NCI-H2029 treated with DMSO at 0.1 percent for 48 hours (cell line): ENCODE measurements at places on chromosomes 5 and 9.

DNA sequence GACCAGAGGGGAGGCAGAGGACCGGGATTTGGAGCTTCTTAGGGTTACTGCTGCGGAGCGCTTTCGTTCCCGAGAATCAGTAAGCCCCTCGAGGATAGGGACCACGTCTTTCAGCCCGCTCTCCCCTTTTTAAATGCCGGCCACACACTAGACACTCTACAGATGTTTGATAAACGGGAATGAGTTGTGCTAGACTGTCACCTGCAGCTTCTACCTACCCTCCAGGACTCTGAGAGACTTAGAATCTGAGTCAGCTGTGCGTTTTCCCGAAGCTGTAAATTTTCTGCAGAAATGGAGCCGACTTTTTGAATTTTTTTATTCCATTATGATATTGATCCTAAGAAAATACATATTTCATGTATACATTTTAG lies 670 bp downstream of the CCDC171 start:
- no peak for DNase-seq

GRCh38 chr5:122978068-122978467 lies 58.5 kb downstream of the PPIC start:
- DNase-seq, result no peak

DNA sequence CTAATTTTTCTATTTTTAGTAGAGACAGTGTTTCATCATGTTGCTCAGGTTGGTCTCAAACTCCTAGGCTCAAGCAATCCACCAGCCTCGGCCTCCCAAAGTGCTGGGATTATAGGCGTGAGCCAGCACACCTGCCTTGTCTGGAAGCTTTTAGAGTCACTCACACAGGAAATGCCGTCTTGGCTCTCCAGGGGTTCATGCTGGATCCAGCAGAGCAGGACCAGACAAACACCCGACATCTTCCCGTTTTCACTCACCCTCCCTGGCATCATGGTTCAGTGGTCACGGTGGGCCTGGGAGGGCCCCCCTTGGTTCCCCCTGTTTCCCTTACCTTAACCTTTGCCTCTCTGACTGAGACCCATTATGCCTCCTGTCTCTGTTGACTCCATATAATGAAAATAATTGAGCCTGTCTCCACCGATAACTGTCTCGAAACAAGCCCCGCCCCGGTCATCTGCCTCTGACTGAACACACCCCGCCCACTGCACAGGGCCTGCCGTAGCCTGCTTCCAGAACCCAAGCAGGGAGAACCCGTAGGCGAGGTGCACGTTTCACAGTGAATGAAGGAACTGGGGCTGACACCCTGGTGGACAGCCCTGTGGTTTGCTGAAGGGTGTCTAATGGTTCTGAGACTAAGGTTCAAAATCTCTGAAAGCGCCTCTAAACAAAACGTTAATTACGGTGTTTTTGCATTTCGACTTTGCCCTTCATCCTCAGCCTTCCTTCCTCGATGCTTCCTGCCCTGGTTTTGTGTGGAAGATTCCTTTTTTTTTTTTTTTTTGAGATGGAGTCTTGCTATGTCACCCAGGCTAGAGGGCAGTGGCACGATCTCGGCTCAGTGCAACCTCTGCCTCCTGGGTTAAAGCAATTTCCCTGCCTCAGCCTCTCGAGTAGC lies 39.7 kb upstream of the SPRY4 start:
- DNase-seq, result no peak

- DNase-seq, result no peak
Measured at GRCh38 chr5:158514319-158514985, 585.3 kb downstream of the EBF1 start.

- DNase-seq, result no peak
Measured at GRCh38 chr5:88377705-88378656, 109.3 kb upstream of the TMEM161B start.

DNA sequence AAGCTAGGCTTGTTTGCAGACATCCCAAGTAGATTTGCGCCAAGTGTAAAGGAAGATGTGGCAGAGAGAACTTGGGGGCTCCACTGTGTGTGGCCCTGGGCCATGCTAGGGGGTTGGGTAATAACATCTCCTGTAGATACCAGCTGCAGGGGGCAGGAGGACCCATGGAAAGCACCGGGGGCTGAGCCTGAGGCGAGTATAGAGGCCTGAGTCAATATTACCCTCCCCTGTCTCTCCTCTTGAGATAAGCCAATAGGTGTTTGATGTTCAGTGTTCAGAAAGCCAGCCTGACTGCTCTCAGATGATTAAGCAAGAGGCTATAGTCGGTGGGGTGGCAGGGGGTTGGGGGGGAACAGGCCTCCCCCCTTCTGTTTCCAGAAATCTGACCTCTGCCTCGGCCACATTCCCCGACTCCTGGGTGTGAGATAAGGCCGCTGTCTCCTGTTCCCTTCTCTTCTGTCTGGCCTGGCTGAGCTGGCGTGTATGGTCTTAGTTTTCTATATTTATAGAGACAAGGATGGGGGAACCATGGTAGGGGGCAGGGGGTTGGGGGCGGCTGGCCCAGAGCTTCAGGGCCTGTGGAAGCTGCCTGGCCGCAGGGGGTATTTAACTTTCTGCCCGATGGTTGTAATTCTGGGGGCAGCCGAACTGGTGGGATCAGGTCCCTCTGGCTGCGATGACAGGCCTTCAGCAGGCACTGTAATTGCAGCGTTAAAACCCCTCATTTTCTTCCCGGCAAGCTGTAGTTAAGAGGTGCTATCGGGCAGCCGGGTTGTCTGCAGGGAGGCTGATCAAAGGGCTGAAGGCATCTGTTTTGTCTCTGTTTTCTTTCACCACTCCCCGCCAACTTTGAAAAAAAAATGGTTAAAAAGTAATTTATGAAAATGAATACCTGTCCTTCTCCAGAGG lies 292.0 kb downstream of the NSG2 start:
- no peak for DNase-seq

- DNase-seq, result no peak
Measured at GRCh38 chr9:72022841-72023240, 37.6 kb downstream of the C9orf57 start.

GRCh38 chr5:9720361-9720760 lies 90.2 kb upstream of the TAS2R1 start:
- DNase-seq, result no peak

- DNase-seq, result no peak
Measured at GRCh38 chr5:50727149-50727496, 60.7 kb downstream of the PARP8 start.

- DNase-seq, result no peak
Measured at GRCh38 chr5:108251350-108251749, 130.5 kb downstream of the FBXL17 start.

GRCh38 chr9:72753266-72753893 lies 199.5 kb downstream of the ALDH1A1 start:
- DNase-seq, result no peak

- DNase-seq, result no peak
Measured at GRCh38 chr9:114561771-114562170, 25.8 kb upstream of the ATP6V1G1 start.

DNA sequence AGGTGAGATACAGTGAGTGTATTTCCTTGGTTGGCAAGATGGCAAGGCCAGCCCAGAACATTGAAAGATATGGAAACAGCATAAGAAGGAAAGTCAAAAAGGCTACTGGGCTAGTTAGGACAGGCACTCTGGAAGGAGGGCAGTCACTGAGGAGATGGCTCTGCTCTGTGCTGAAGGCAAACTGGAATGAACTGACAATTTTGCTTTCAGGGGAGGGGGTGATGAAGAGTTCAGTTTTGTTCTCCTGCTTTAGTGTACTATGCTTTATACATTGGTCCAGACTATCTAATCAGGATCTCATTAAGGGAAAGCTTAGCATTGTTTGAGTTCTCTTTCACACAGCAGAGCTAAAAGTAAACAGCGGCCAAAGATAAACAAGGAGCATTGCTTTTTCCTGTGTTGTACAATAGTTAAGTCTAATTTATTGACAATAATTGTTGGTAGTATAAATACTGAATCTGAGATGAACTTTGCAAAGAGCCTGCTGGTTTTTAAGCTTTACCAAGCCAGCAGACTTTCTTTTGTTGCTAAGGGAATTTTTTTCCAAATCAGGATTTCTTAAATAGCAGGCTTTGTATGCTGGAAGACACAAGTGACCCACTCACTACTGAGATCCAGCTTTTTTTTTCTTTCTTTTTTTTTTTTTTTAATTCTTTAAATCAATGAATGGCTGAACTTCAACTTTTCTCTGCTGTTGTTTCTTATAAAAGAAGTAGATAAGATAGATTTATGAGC lies 355.5 kb downstream of the ARRDC3 start:
- DNase-seq, result no peak

GRCh38 chr5:156354571-156354970 lies 27.6 kb downstream of the SGCD start:
- DNase-seq, result no peak

DNA sequence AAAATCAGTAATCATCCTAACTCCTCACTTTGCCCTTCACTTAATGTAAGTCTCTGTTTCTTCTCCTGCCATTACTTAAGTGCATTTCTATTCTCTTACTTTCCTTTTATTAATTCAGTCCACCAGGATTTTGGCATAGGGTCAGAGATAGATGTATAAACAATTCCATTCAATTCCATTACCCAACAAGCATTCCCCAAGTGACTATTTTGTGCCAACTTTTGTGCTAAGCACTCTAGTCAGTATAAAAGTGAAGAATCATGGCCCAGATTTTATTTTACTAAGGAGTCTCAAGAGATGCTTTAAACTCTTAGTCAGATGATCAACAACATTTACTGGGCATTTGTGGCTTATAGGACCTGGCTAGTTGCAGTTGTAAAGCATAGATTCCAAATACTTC lies 159.3 kb downstream of the DMAC1 start:
- DNase-seq, result no peak

DNA sequence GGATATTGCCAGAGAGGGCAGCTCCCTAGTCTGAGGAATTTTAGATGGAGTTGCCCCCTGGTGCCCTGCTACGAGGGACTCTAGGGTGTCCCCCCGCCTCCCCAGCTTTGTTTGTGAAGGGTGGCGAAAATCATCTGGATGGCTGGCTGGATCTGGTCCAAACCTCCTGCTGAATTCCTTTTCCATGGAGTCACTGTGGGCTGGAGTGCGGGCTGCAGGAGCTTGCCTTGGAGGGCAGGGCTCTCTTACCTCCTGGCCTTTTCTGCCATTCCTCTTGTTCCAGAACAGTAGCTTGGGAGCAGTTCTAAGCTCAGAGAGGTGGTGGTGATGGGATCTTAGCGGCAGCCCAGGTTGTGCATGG lies 2.1 kb downstream of the SYNPO start:
- DNase-seq, result no peak

- DNase-seq, result no peak
Measured at GRCh38 chr5:175847061-175847460, 24.3 kb upstream of the CPLX2 start.

GRCh38 chr9:99180199-99180598 lies 41.5 kb downstream of the ALG2 start:
- no peak for DNase-seq

- no peak for DNase-seq
Measured at GRCh38 chr9:85112391-85112790, 442.9 kb downstream of the NTRK2 start.

GRCh38 chr9:34400275-34400674 lies 23.6 kb upstream of the MYORG start:
- no peak for DNase-seq

- DNase-seq, result no peak
Measured at GRCh38 chr5:126826619-126827215, 49.8 kb downstream of the LMNB1 start.
